Coronary artery (tissue), 2 donors: ENCODE measurements at places on chromosomes 13 and 19.

DNA sequence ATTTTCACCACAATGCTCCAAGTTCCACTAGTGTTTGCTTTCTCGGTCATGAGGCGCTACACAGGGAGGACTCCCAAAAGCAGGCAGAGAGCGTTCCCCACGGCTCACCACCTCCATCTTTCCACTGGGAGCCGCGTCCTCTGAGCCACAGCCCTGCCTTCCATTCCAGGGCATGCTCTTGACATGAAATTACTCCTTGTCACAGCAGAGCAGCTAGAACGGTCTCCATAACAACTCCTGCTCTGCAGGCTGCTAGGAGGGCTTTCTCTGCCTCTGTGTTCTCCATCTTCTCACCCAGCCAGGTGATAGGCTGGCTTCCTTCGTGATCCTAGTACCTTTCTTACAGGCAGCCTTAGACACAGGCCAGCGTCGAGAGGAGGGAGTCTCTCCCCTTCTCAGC, 171.8 kb upstream of the UBL3 start:
- no peak for DNase-seq

DNA sequence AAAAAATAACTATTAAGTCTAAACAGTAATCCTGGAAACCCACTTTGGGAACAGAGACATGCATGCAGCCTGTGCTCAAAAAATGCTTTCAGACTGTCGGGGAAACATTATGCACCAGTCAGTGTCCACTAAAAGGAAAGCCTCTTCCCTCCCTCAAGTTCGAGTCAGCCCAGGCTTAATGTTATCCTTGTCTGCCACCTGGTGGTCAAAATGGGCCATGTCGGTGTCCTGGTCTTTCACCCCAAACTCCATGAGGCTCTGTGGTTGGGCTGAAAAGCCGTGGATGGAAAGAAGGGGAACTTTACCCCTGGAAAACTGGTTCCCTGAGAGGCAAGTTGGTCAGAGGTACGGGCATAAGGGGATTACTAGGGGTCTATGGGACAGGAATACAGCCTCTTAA, 88.4 kb upstream of the ZNF492 start:
- no peak for DNase-seq

DNA sequence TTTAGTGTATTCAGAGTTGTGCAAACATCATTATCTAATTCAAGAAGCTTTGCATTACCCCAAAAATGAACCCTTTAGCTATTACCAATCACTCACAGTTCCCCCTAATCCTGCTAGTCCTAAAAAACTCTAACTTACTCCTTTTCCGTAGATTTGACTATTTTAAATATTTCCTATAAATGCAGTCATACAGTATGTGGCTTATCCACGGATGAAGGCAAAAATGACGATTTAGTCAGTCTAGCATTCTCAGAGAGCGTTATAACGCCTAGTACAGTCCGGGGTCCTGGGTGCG, 587 bp upstream of the ZNF383 start:
- no peak for DNase-seq

DNA sequence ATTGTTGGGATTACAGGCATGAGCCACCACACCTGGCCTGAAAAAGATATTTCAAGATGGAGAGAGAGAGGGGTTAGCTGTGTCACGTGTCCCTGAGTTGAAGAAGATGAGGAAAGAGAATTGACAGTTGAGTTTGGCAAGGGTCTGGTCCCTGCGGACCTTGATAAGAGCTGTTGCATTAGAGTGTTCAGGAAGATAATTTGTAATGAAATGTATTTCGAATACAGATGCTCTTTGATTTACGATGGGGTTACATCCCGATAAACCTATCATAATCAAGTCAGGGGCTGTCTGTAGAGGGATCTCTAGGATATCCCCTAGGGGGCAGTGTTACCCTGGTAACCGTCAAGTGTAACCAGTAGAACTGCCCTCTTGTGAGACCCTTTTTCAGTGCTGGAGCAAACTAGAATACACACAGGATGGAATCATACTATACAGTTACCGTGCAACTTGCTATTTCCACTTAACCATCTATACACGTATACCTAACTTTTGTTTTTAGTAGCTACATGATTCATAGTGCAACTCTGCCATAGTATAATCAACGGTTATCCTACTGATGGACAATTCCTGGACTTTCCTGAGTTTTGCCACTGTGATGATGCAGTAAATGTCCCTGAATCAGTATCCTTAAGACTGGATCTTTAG, 1.5 kb upstream of the ELOF1 start:
- no peak for DNase-seq

GRCh38 chr13:53411463-53411862, 382.9 kb downstream of the OLFM4 start:
- DNase-seq: no peak
